ENCODE measurements at places on chromosomes 3 and 15.

GRCh38 chr3:132635052-132635451 is 24.6 kb downstream of the ACAD11 start:
- no peak for DNase-seq

- DNase-seq: no peak
These were observed 46.8 kb downstream of the LSM3 start for GRCh38 chr3:14225421-14225820.

DNA sequence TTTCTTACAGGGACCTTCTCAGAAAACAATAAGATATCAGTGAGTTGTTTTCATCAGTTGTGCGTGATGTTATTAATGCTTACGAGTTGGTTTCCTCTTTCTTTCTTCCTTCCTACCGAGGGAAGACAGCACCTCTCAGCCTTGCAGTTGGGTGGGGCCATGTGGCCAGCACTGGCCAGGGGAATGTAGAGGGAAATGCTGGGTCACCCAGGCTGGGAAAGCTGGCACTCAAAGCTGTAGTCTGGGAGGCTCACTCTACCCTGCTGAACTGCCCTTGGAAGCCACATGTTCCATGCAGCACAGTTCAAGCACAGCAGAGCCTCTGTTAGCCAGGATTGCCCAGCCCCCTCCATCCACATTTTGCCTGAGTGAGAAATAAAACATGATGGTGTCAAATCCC is 10.1 kb upstream of the CHCHD6 start:
- DNase-seq: no peak

DNA sequence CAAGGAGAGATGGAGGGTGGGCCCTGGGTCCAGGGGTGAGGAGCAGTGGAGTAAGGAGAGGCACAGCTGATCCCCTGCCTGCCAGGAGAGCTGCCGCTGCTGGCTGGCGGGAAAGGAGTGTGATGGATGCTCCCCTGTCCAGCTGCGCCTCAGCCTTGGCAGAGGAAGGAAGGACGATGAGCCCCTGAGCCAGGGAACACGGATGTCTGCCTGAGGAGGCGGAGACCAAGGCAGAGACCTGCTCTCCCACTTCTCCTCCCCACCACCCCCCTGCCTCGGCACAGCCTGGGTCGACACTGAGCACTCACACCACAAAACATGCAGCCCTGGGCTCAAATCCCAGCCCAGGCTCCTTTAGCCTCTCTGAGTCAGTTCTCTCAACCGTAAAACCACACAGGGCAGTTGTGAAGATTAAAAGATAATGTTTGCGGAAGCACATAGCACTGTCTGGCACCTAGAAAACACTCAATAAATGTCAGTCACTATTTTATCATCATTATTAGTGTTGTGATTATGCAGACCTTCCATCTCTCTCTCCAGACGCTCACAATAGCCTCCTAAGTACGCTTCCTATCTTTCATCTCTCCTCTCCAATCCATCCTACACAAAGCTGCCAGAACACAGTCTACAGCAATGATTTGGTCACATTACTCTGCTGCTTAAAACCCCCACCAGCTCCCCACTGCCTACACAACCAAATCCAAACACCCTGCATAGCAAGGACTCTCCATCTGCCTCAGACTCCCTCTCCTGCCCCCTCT is 52.2 kb downstream of the SEMA5B start:
- DNase-seq: peak; percentile 38

GRCh38 chr15:72604794-72605193 is 49.7 kb upstream of the GOLGA6B start:
- no peak for DNase-seq

GRCh38 chr3:132236701-132237651 is 80.2 kb upstream of the ACP3 start:
- no peak for DNase-seq

DNA sequence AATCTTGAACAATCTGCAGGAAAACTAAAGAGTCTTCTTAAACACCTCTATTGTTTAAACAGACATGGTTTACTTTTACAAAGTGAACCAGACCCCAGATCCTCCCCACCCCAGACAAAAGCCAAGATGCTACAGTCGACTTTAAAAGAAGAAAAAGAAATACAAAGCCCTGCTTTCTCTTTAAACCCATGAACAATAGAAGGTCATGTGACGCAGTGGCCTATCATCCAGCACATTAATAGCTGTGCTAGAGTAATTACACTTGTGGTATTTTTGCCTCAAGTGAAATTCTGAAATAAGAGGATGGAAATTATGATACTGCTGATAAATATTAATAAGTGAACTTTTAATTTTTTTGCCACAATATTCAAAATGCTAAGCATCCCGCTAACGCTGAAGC is 613.4 kb downstream of the FOXP1 start:
- DNase-seq: no peak
